Left ventricle myocardium inferior (tissue), 1 donor: ENCODE measurements at places on chromosomes 4 and X. TPM values are rescaled to one million over a fixed set of nuclear protein-coding genes. Genes with fewer than 3 reads are reported as not detected.

DNA sequence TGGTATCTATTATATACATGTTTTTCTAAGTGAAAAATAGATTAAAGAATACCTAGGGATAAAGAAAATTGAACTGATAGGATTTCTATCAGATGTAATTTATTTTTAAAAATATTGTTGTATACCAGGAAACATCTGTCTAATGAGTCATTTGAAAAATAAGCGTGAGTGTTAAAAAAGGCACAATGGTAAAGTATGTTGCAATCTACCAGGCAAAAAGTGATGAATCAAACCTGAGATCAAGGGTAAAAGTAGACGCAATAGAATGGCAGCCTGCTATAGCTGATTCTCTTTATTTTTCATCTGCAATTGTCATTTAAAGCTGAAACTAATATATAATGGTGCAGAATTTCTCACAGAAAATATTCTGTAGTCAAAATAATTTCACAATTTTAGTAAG, 1119.6 kb downstream of the PCDH18 start:
- no peaks in the 10 kb centered on the region for H3K4me1 ChIP-seq
- H3K36me3 ChIP-seq, result no peaks in the 10 kb centered on the region
- no peak overlapping the region for H3K4me3 ChIP-seq

DNA sequence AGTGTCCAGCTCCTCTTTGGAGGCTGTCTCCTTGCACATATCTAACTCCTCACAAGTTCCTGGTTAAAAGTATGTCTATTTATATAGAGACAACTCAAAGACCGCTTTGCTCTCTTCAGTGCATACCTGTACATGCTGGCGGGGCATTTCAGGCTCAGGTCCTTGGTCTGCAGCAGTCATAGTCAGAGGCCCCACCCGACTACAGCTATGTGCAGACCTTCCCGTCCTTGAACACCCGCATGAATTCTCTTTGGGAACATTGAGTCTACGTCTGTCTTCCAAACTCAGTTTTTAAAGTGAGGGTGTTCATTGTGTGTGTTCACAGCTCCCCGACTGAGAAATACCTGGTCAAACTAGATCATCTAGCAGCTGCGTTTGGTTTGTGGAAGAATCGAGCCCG, 4.2 kb downstream of the BCOR start:
- peak overlapping the region; percentile 93 for H3K27ac ChIP-seq
- no peaks in the 10 kb centered on the region for H3K27me3 ChIP-seq
- peak overlapping the region; percentile 86 for H3K4me3 ChIP-seq
- no peaks in the 10 kb centered on the region for H3K36me3 ChIP-seq
- H3K4me1 ChIP-seq, result peaks cover 45% of the 10 kb centered on the region

GRCh38 chrX:39816871-39817731, 280.7 kb downstream of the BCOR start:
- no peak overlapping the region for H3K27ac ChIP-seq
- no peaks in the 10 kb centered on the region for H3K27me3 ChIP-seq

- H3K4me3 ChIP-seq, result no peak overlapping the region
- H3K27me3 ChIP-seq, result no peaks in the 10 kb centered on the region
- H3K4me1 ChIP-seq, result no peaks in the 10 kb centered on the region
- no peaks in the 10 kb centered on the region for H3K36me3 ChIP-seq
- H3K27ac ChIP-seq, result no peak overlapping the region
Observed at GRCh38 chrX:130999360-130999759, 58.8 kb upstream of the ARHGAP36 start.

- no peak for DNase-seq
- no peaks in the 10 kb centered on the region for H3K36me3 ChIP-seq
- no peak overlapping the region for H3K4me3 ChIP-seq
- no peaks in the 10 kb centered on the region for H3K27me3 ChIP-seq
- no peaks in the 10 kb centered on the region for H3K4me1 ChIP-seq
Observed at GRCh38 chrX:150517303-150517910, 51.0 kb upstream of the MTM1 start.

DNA sequence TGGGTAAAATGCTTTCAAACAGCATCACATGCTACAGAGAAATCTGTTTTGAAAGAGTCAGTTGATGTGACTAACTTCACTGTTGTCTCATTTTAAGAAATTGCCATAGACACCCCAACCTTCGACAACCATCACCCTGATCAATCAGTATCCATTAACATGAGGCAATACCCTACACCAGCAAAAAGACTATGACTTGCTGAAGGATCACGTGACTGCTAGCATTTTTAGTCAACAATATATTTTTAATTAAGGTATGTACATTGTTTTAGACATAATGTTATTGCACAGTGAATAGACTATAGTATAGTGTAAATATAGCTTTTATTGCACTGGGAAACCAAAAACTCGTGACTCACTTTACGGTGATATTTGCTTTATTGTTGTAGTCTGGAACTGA, 200.0 kb upstream of the ARHGAP24 start:
- H3K4me1 ChIP-seq, result no peaks in the 10 kb centered on the region
- DNase-seq, result no peak
- no peak overlapping the region for H3K4me3 ChIP-seq
- H3K27me3 ChIP-seq, result no peaks in the 10 kb centered on the region
- H3K36me3 ChIP-seq, result no peaks in the 10 kb centered on the region

INTS12 gene
- 20.6 TPM for total RNA-seq

GRCh38 chr4:76322236-76322635, 15.7 kb downstream of the STBD1 start:
- H3K4me3 ChIP-seq, result no peak overlapping the region
- H3K4me1 ChIP-seq, result no peaks in the 10 kb centered on the region
- no peaks in the 10 kb centered on the region for H3K36me3 ChIP-seq
- H3K27ac ChIP-seq, result no peak overlapping the region

SULT1B1 gene
- 1.1 TPM for total RNA-seq

- H3K27me3 ChIP-seq, result no peaks in the 10 kb centered on the region
- no peak for DNase-seq
- H3K27ac ChIP-seq, result no peak overlapping the region
- H3K36me3 ChIP-seq, result no peaks in the 10 kb centered on the region
Observed at GRCh38 chrX:130884627-130885026, 18.4 kb downstream of the ENOX2 start.

DNA sequence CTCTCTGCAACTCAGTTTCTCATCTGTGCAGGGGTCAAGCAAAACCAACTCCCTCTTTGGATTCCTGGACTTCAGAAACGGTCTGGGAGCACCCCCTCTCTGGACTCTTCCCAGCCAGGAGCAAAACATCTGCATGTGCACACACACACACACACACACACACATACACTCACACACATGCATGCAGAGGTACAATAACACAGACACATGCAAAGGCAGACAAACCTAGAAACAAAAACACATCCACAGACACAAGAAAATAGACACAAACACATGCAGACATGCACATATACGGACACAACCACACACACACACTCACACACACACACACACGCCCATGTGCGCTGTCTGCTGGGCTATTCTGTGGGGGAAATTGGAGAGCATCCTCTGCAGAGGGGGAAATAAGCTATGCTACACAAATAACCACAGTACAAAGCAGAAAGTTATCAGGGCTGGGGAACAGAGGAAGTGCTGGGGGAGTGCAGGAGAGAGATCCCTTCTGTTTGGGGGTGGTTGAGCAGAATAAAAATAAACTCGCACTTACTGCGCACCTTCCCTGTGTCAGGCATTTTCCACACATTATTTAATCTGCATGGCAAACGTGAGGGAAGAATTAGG, 19.9 kb downstream of the IQSEC2 start:
- no peak for DNase-seq
- no peaks in the 10 kb centered on the region for H3K4me1 ChIP-seq
- no peaks in the 10 kb centered on the region for H3K36me3 ChIP-seq

SSX3 gene
- not detected for total RNA-seq

DNA sequence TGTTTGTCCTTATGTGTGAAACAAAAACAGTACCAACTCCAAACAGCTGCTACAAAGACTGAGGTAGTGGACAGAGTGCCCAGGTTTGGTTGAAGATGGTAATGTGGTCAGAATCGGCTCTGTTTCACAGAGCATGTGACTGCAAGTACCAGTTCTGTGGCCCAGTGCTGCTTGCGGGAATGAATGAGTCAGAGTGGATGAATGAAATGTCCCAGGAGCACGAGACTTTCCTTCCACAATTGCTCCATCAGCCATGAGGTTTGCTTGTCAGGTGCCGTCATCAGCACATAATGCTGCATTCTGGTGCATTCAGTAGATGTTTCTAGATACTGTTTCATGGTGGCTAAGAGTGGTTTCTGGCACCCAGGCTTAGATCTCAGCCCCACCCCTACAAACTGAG, 84.2 kb downstream of the GPR143 start:
- H3K4me1 ChIP-seq, result no peaks in the 10 kb centered on the region
- H3K36me3 ChIP-seq, result no peaks in the 10 kb centered on the region
- no peak overlapping the region for H3K27ac ChIP-seq
- DNase-seq, result no peak
- no peak overlapping the region for H3K4me3 ChIP-seq

GRCh38 chrX:108359806-108360602, 78.2 kb downstream of the COL4A6 start:
- DNase-seq, result no peak
- H3K4me1 ChIP-seq, result no peaks in the 10 kb centered on the region
- H3K4me3 ChIP-seq, result no peak overlapping the region
- H3K36me3 ChIP-seq, result no peaks in the 10 kb centered on the region
- no peaks in the 10 kb centered on the region for H3K27me3 ChIP-seq

DNA sequence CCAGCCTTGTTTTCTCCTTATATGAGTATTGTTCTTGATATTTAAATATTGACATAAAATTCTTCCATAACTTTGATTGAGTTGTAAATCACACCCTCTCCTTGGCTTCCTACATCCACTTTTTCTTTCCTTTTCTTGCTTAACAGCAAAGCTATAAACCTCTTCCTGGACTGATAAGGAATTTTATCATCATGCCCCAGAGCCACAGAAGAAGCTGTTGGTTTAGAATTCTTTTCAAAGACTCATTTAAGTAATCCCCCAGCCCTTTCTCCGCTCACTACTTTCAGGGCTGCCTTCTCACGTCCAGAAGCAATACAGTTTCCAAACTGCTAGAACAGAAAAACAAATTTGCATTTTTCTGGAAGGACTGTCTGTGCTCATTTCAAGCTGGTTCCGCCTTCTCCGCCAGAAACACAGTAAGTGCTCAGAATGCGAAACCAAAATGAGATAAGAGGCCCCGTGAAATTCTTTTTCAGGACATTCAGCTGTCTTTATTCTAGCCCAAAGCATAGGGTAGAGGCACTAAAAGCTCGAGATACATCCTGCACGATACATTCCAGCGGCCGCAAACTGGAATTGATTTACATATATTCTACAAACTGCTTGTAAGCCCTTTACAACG, 849 bp downstream of the MID1 start:
- no peak for DNase-seq
- no peaks in the 10 kb centered on the region for H3K4me1 ChIP-seq
- peak overlapping the region; percentile 73 for H3K27ac ChIP-seq
- no peaks in the 10 kb centered on the region for H3K27me3 ChIP-seq
- H3K36me3 ChIP-seq, result no peaks in the 10 kb centered on the region

C4orf51 gene
- total RNA-seq, result not detected

DNA sequence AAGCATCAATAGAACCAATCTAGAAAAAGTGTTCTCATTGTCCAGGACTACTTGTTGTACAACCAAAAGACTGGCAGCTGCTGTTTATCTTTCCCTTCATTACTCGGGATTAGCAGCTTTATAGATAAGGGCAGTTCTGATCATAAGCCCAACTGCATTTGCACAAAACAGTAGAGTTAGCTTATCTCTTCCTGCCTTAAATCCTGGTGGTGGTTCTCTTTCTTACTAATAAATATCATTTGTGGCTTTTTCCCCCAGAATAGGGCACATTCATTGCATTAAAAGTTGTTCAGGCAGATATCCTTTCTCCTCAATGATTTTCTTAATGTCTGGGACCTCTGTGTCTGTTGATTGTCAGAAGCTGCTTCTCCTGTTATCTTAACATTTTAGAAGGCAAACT, 20.2 kb upstream of the RRAGB start:
- H3K4me1 ChIP-seq, result no peaks in the 10 kb centered on the region
- H3K27ac ChIP-seq, result no peak overlapping the region
- no peaks in the 10 kb centered on the region for H3K27me3 ChIP-seq
- no peak overlapping the region for H3K4me3 ChIP-seq

- no peak for DNase-seq
- H3K4me3 ChIP-seq, result no peak overlapping the region
- no peak overlapping the region for H3K27ac ChIP-seq
- H3K36me3 ChIP-seq, result no peaks in the 10 kb centered on the region
- no peaks in the 10 kb centered on the region for H3K4me1 ChIP-seq
Observed at GRCh38 chr4:41268721-41269517, 12.2 kb downstream of the UCHL1 start.

GRCh38 chr4:15340902-15341732, 86.7 kb upstream of the C1QTNF7 start:
- H3K4me1 ChIP-seq, result peaks cover 7% of the 10 kb centered on the region
- DNase-seq, result no peak
- no peaks in the 10 kb centered on the region for H3K36me3 ChIP-seq
- H3K27ac ChIP-seq, result peak overlapping the region; percentile 53
- peaks cover 10% of the 10 kb centered on the region for H3K27me3 ChIP-seq
- H3K4me3 ChIP-seq, result peak overlapping the region; percentile 44

ZFP92 gene
- 0.49 TPM for total RNA-seq

PALLD gene
- total RNA-seq, result 871 TPM

- H3K4me1 ChIP-seq, result no peaks in the 10 kb centered on the region
- no peak overlapping the region for H3K27ac ChIP-seq
- H3K4me3 ChIP-seq, result no peak overlapping the region
- no peaks in the 10 kb centered on the region for H3K27me3 ChIP-seq
- no peak for DNase-seq
Observed at GRCh38 chrX:14235004-14235403, 205.3 kb upstream of the GEMIN8 start.

GRCh38 chr4:176818531-176818930, 25.8 kb upstream of the VEGFC start:
- no peak for DNase-seq
- H3K27ac ChIP-seq, result no peak overlapping the region
- H3K27me3 ChIP-seq, result no peaks in the 10 kb centered on the region
- no peaks in the 10 kb centered on the region for H3K36me3 ChIP-seq
- H3K4me3 ChIP-seq, result no peak overlapping the region

GRCh38 chrX:17592117-17592516, 145.2 kb upstream of the SCML1 start:
- DNase-seq, result no peak
- H3K4me1 ChIP-seq, result peaks cover 14% of the 10 kb centered on the region
- no peak overlapping the region for H3K4me3 ChIP-seq
- no peaks in the 10 kb centered on the region for H3K36me3 ChIP-seq

DNA sequence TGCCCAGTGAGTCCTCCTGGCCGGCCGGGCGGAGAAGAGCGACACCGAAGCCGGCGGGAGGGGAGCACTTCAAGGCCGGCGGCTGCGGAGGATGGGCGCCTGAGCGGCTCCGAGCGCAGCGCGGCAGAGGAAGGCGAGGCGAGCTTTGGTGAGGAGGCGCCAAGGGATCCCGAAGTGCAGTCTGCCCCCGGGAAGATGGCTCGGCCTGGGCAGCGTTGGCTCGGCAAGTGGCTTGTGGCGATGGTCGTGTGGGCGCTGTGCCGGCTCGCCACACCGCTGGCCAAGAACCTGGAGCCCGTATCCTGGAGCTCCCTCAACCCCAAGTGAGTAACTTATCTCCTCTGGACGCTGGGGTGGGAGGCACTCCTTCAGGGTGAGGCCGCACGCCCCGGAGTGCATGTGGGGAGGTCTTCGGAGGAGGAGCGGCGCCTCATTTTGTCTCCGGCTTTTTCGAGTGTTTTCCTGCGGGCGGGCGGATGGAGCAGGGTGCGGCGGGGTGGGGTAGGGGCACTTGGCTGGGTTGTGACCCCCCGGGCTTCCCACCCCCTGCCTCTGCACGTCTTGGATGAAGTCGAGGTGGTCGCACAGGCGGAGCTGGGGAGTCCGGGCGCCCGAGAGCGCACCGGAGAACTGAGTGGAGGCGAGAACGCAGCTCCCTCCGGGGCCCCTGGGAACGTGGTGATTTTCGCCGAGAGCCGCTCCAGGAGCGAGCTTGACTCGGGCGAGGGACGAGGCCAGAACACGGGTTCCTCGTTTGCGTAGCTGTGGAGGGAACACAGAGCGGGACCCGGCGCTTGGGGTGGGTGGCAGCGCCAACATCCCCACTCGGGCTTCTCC, 979 bp downstream of the EFNB1 start:
- no peaks in the 10 kb centered on the region for H3K27me3 ChIP-seq
- peak overlapping the region; percentile 88 for H3K4me3 ChIP-seq
- DNase-seq, result peak; percentile 26
- H3K36me3 ChIP-seq, result no peaks in the 10 kb centered on the region
- H3K27ac ChIP-seq, result peak overlapping the region; percentile 89
